ENCODE measurements at places on chromosomes 13 and 19. TPM values are rescaled to one million over a fixed set of nuclear protein-coding genes. Genes with fewer than 3 reads are reported as not detected.

COL5A3 gene
- 0.98 TPM for total RNA-seq

NMRK2 gene
- not detected for total RNA-seq

CEACAM3 gene
- total RNA-seq = not detected

TTYH1 gene
- total RNA-seq = not detected

CCNA1 gene
- 36.5 TPM for total RNA-seq

IGFL2 gene
- 1.3 TPM for total RNA-seq

UTP14C gene
- total RNA-seq = 17.9 TPM

FFAR2 gene
- total RNA-seq = not detected

PCDH17 gene
- not detected for total RNA-seq

CACNG6 gene
- total RNA-seq = not detected

GPC5 gene
- total RNA-seq = not detected

TEKTIP1 gene
- 1.0 TPM for total RNA-seq

CYP4F11 gene
- total RNA-seq = 8.1 TPM

SPACA4 gene
- not detected for total RNA-seq

TEX101 gene
- total RNA-seq = not detected

PRSS57 gene
- not detected for total RNA-seq

PSG6 gene
- total RNA-seq = not detected

PSG11 gene
- total RNA-seq = not detected

CD37 gene
- total RNA-seq = not detected

FXYD1 gene
- not detected for total RNA-seq

APOC4 gene
- total RNA-seq = not detected

FGF9 gene
- total RNA-seq = not detected

STARD13 gene
- total RNA-seq = 31.9 TPM

GRK1 gene
- not detected for total RNA-seq

CALM3 gene
- total RNA-seq = 120 TPM

PCSK4 gene
- total RNA-seq = 3.4 TPM

GAMT gene
- 3.2 TPM for total RNA-seq

ADGRE2 gene
- total RNA-seq = 8.0 TPM

SIGLEC8 gene
- total RNA-seq = not detected

ZNF579 gene
- total RNA-seq = 12.6 TPM

RRAS gene
- 37.6 TPM for total RNA-seq

NLRP9 gene
- not detected for total RNA-seq

CRB3 gene
- total RNA-seq = 15.6 TPM

TRPC4 gene
- total RNA-seq = not detected

CD22 gene
- 0.56 TPM for total RNA-seq
